ENCODE measurements at places on chromosomes 7 and 10. TPM values are rescaled to one million over a fixed set of nuclear protein-coding genes. Genes with fewer than 3 reads are reported as not detected.

The CSTF2T gene
- total RNA-seq = 16.5 TPM

The PRPS1L1 gene
- not detected for total RNA-seq

The ELN gene
- total RNA-seq = 0.38 TPM

The KIFBP gene
- total RNA-seq = 18.4 TPM

The CCL24 gene
- total RNA-seq = not detected

The CDNF gene
- not detected for total RNA-seq

The SPAM1 gene
- total RNA-seq = not detected

The APBB1IP gene
- 0.49 TPM for total RNA-seq

The AKR1C8 gene
- total RNA-seq = not detected

The NANOS1 gene
- 0.81 TPM for total RNA-seq

The ELMO1 gene
- 1.6 TPM for total RNA-seq

The ADRB1 gene
- not detected for total RNA-seq

The DDC gene
- not detected for total RNA-seq

The ANKRD61 gene
- total RNA-seq = not detected

The TMEM176B gene
- total RNA-seq = not detected

The PARP12 gene
- 22.7 TPM for total RNA-seq

The WIPF3 gene
- total RNA-seq = 0.25 TPM

The BTRC gene
- total RNA-seq = 7.0 TPM

The PNLIPRP1 gene
- not detected for total RNA-seq

The LRRC18 gene
- total RNA-seq = not detected

The CALD1 gene
- 122 TPM for total RNA-seq

The AEBP1 gene
- total RNA-seq = 273 TPM

The A1CF gene
- total RNA-seq = not detected
